ENCODE measurements at places on chromosomes 5 and 9. TPM values are rescaled to one million over a fixed set of nuclear protein-coding genes. Genes with fewer than 3 reads are reported as not detected.

DNA sequence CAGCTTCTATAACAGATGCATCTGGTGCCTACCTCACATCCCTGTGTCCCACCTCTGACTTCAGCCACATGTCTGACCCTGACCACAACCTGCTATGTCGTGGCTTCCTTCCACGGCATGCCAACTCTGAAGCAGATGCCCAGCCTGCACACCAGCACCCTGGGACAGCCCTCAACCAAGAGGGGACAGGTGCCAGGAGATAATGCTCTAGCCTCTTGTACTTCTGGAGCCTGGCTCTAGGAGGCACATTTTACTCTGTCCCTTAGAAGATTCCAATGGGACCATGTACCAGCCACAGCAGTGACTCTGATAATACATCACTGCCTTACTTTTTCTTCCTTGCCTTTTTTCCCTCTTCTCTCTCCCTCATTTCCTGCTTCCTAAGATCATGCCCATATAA is 51.4 kb downstream of the EBF1 start:
- no peak for DNase-seq

PCDHGB3 gene
- 1.1 TPM for total RNA-seq

LCN9 gene
- not detected for total RNA-seq

DNA sequence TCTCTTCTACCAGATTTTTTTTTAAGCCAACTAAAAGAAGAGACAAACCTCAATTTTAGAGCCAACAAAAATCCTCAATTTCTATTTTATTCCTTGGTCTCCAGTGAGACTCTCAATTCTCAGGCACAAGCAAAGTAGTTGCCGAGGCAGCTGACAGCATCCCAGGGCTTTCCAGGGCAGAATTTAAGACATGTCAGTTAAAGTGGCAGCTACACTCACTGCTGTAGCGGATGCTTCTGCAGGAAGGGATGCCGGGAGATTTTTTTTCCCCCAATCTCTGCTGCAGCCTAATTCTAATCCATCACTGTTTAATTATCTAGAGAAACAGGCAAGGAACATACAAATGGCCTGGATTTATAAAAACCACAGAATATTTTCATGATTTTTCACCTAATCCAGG is 57.0 kb downstream of the TTC39B start:
- no peak for DNase-seq

NAIP gene
- 0.78 TPM for total RNA-seq

FABP6 gene
- 3.6 TPM for total RNA-seq

DNA sequence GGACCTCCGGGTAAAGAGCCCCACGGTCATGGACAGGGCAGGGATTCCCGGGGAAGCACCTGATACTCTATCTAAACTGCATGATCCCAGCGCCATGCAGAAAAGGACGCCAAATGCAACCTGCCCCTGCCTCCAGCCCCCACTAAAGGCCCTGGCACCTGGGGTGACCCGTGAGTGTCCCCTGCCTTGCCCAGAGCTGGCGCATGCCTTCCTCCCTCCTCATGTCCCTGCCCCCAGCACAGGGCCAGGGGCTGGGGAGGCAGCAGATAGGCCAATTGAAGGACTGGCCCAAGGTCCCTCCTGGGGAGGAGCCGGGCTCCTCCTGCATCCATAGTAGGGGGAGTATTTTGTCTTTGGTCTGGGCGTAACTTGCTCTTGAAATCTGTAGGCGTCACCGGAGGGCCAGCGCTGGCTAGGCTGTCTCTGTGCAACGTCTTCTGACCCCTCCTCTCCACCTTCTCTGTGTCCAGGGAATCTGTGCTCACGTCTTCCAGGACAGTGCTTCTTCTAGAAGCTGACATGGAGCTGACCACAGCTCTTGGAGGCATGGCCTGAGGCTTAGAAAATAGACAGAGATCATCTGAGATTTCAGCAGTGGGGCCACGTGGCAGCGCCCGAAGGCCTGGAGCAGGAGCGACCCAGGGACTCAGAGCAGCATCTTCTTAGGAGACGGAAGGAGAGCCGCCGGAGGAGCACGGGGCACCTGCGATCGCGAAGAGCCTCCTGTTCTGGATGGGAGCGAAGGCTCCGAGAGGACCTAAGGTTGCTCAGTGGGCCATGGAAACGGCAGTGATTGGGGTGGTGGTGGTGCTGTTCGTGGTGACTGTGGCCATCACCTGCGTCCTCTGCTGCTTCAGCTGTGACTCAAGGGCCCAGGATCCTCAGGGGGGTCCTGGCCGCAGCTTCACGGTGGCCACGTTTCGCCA is 660 bp downstream of the SPAAR start:
- no peak for DNase-seq

ADAMTS13 gene
- not detected for total RNA-seq

- no peak for DNase-seq
Measured at GRCh38 chr9:93299418-93300174, 115.7 kb downstream of the WNK2 start.

- no peak for DNase-seq
Measured at GRCh38 chr5:129216001-129216400, 121.5 kb downstream of the ISOC1 start.

GRCh38 chr5:130678637-130679036 is 486.4 kb downstream of the HINT1 start:
- no peak for DNase-seq

GRCh38 chr5:169169783-169170182 is 131.2 kb downstream of the SLIT3 start:
- peak; percentile 78 for DNase-seq

DNA sequence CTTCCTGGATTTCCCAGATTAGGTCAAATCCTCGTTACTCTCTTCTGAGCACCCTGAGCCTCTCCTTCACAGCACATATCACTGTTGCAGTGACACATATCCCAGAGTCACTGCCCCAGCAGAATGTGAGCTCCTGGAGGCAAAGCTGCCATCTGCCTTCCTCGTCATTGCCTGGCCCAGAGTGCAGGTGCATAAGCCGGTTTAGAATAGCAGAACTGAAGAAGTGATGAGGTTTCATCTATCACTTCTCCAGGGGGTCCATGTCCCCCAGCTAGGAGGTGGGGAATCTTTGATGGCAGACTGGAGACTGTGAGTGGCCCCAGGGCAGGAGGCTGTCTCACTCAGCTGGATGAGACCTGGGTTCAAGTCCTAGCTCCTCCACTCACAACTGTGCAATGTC is 25.8 kb downstream of the NIPAL4 start:
- DNase-seq, result no peak

Measured in RPMI7951 (cell line).